Activated naive CD4-positive, alpha-beta T cell treated with anti-CD3 and anti-CD28 coated beads, Interleukin-2, amount 10 ng/mL, durations not matched to agents 7 days and 5 days (primary cell): ENCODE measurements at places on chromosomes 13 and 19.

DNA sequence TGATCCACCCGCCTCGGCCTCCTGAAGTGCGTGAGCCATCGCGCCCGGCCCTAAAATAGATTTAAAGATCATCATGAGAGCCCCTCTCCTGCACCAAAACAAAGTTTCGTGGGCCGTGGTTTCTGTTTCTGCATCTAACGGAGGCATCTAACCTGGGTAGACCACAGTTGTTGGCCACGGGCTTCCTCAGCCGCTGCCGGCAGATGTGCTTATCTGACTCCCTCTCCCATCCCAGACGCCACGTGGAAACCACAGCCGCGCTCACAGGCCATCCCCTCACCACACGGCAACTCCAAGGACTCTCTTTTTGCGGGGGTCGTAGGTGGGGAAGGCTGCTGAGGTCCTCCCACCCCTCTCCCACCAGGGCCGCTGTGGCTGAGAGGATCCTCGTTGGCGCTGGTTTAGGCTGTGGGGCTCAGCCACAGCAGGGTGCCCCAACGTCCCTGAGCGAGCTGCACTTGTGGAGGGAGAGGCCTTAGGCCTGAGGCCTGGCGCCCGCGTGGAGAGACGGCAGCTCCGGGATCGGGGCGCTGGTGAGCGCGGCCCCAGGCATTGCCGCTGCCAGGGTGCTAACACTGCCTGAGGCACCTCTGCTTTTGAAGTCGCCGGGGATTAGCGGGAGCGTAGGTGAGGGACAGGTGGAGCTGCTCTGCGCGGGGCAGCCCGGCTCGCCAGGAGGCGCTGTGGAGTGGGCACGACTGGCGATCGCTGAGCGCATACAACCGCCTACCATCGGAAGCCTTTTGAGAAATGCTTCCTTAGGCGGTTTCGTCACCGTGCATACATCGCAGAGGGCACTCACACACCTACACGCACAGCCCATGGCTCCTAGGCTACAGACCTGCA lies 8.9 kb downstream of the ZSCAN1 start:
- no peaks in the 10 kb centered on the region for H3K27me3 ChIP-seq
- H3K4me1 ChIP-seq = no peaks in the 10 kb centered on the region
- no peak overlapping the region for H3K4me3 ChIP-seq
- no peaks in the 10 kb centered on the region for H3K36me3 ChIP-seq

DNA sequence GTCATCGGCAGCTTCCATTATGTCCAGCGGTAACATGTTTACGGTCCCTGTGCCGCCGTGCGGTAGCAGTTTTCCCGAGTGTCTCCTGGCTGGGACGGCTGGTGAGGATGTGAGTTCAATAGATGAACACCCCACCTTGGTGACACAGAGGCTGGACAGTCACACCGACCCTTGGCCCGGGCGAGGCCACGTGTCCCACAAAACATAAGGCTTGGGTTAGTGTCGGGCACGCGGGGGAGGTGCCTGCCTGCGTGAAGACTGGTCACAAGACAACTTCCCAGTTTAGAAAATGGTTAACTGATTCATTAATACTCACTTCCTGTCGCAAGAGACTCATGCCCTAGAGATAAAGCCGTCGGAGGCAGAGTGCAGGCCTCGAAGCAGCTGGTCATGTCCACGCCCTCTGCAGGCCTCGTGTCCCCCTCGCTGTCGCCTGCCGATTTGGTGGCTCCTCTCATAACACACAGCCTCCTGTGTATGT lies 17.2 kb downstream of the RASA3 start:
- H3K36me3 ChIP-seq = peaks cover 67% of the 10 kb centered on the region
- H3K27ac ChIP-seq = peak overlapping the region; percentile 76
- H3K4me3 ChIP-seq = no peak overlapping the region
- H3K4me1 ChIP-seq = peaks cover 73% of the 10 kb centered on the region

DNA sequence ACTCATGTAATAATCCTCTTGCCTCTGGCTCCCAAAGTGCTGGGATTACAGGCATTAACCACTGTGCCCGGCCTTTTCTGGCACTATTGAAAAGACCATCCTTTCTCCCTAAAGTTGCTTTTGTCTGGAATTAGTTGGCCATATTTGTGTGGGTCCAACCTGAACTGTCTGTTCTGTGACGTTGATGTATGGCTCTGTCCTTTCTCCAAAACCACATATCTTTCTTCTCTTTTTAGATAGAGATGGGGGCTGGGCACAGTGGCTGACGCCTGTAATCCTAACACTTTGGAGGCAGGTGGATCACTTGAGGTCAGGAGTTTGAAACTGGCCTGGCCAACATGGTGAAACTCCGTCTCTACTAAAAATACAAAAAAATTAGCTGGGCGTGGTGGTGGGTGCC lies 17.9 kb downstream of the DNM2 start:
- H3K4me3 ChIP-seq = no peak overlapping the region
- DNase-seq = no peak
- H3K27me3 ChIP-seq = no peaks in the 10 kb centered on the region
- peaks cover 32% of the 10 kb centered on the region for H3K36me3 ChIP-seq
- H3K27ac ChIP-seq = no peak overlapping the region

- no peaks in the 10 kb centered on the region for H3K36me3 ChIP-seq
- no peak overlapping the region for H3K27ac ChIP-seq
- peaks cover 52% of the 10 kb centered on the region for H3K4me1 ChIP-seq
Measured at GRCh38 chr19:35455616-35456201, 7.7 kb downstream of the FFAR2 start.

GRCh38 chr13:79802389-79803085 lies 321.6 kb downstream of the NDFIP2 start:
- H3K27ac ChIP-seq = no peak overlapping the region
- H3K4me1 ChIP-seq = no peaks in the 10 kb centered on the region
- H3K36me3 ChIP-seq = no peaks in the 10 kb centered on the region
- no peak overlapping the region for H3K4me3 ChIP-seq

DNA sequence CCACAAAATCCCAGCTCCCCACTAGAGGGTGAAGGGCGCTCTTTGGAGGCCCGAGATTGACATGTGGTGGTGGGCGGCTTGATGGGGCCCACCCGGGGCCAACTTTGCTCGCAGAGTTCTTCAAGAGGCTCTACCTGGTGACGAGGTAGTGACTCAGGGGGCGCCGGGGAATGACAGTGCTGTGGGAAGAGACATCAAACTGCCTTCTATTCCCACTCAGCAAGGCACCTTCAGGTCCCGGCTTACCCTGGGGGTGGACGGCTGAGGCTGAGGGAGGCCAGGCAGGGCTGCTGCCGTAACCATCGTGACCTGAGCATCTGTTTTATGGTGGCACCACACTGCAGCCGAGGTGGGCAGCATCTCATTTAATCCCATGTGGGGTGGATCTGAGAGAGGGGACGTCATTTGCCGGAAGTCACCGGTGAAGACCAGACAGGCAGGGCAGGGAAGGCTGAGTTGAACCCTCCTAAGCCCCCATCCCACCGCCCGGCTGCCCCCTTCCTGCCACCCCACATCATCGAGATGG lies 1.6 kb downstream of the LINGO3 start:
- DNase-seq = no peak
- peaks cover 7% of the 10 kb centered on the region for H3K4me1 ChIP-seq
- peak overlapping the region; percentile 64 for H3K27ac ChIP-seq
- H3K4me3 ChIP-seq = no peak overlapping the region
- no peaks in the 10 kb centered on the region for H3K36me3 ChIP-seq

GRCh38 chr13:107006661-107007060 lies 438.7 kb upstream of the ARGLU1 start:
- DNase-seq = no peak
- no peaks in the 10 kb centered on the region for H3K36me3 ChIP-seq
- no peak overlapping the region for H3K4me3 ChIP-seq
- H3K27ac ChIP-seq = no peak overlapping the region
- no peaks in the 10 kb centered on the region for H3K27me3 ChIP-seq
- no peaks in the 10 kb centered on the region for H3K4me1 ChIP-seq

- H3K36me3 ChIP-seq = no peaks in the 10 kb centered on the region
- H3K27ac ChIP-seq = no peak overlapping the region
- no peak for DNase-seq
- peaks cover 8% of the 10 kb centered on the region for H3K4me1 ChIP-seq
- H3K4me3 ChIP-seq = no peak overlapping the region
- H3K27me3 ChIP-seq = no peaks in the 10 kb centered on the region
Measured at GRCh38 chr19:37997911-37998344, 90.9 kb downstream of the SIPA1L3 start.

- DNase-seq = no peak
- H3K4me1 ChIP-seq = no peaks in the 10 kb centered on the region
- H3K4me3 ChIP-seq = no peak overlapping the region
- no peaks in the 10 kb centered on the region for H3K36me3 ChIP-seq
Measured at GRCh38 chr13:67259208-67259607, 29.1 kb upstream of the PCDH9 start.

GRCh38 chr13:20431080-20431479 lies 94.6 kb downstream of the CRYL1 start:
- peaks cover 2% of the 10 kb centered on the region for H3K36me3 ChIP-seq
- H3K27ac ChIP-seq = no peak overlapping the region
- H3K27me3 ChIP-seq = peaks cover 8% of the 10 kb centered on the region
- DNase-seq = no peak
- peaks cover 8% of the 10 kb centered on the region for H3K4me1 ChIP-seq
- no peak overlapping the region for H3K4me3 ChIP-seq

GRCh38 chr19:51386882-51387520 lies 773 bp downstream of the LIM2 start:
- no peak for DNase-seq
- H3K27ac ChIP-seq = no peak overlapping the region
- peaks cover 20% of the 10 kb centered on the region for H3K27me3 ChIP-seq
- H3K4me1 ChIP-seq = peaks cover 14% of the 10 kb centered on the region
- no peak overlapping the region for H3K4me3 ChIP-seq

GRCh38 chr13:52975969-52976368 lies 52.6 kb upstream of the OLFM4 start:
- H3K27ac ChIP-seq = no peak overlapping the region
- H3K36me3 ChIP-seq = no peaks in the 10 kb centered on the region
- no peak overlapping the region for H3K4me3 ChIP-seq
- no peak for DNase-seq

GRCh38 chr19:50669302-50670101 lies 20.3 kb downstream of the C19orf81 start:
- H3K4me1 ChIP-seq = no peaks in the 10 kb centered on the region
- H3K36me3 ChIP-seq = no peaks in the 10 kb centered on the region
- H3K4me3 ChIP-seq = no peak overlapping the region
- DNase-seq = peak; percentile 60
- H3K27me3 ChIP-seq = peaks cover 85% of the 10 kb centered on the region

DNA sequence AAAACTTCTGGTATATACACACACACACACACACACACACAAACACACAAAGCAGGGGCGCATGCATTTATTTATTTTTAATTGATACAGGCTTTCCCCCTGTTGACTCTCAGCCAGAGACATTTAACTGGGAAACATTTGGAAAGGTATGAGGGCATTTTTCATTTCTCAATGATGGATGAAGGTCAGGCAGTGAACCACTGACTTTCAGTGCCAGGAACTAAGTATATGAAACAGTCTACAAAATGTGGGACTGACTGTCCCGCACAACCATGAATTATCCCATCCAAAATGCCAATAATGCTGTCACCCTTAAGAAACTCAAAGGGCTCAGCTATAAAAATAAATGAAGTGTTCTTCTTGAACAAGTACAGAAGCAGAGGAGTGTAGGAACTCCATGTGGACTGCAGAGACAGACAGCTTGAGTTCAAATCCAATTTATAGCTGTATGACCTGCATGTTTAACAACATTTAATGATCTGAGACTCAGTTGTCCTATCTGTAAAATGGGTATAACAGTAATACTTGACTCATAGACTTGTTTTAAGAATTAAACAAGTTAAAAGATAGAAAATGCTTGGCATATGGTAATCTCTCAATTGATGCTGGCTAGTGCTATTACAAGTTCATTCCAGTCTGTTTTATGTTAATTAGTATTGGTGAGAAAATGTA lies 25.0 kb upstream of the INTS6 start:
- H3K27ac ChIP-seq = no peak overlapping the region
- no peaks in the 10 kb centered on the region for H3K36me3 ChIP-seq
- no peak overlapping the region for H3K4me3 ChIP-seq
- H3K27me3 ChIP-seq = no peaks in the 10 kb centered on the region

GRCh38 chr13:24033527-24034302 lies 126.8 kb upstream of the SPATA13 start:
- H3K36me3 ChIP-seq = no peaks in the 10 kb centered on the region
- H3K4me1 ChIP-seq = peaks cover 6% of the 10 kb centered on the region
- DNase-seq = no peak
- no peak overlapping the region for H3K27ac ChIP-seq
- H3K4me3 ChIP-seq = no peak overlapping the region

DNA sequence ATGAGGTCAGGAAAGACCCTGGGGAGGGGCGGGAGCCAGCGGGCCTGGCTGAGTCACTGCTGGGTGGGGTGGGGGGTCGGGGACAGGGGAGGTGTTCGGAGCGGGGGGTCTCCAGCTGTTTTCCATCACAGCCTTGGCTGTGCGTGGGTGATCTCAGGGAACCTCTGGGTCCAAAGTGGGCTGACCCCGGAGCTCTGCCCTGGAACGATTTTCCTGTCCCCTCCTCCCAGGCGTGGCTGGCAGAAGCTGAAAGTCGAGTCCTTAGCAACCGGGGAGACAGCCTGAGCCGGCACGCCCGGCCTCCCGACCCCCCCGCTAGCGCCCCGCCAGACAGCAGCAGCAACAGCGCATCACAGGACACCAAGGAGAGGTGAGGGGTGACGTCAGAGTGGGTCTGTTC lies 10.6 kb downstream of the TRIP10 start:
- no peak overlapping the region for H3K4me3 ChIP-seq
- H3K27ac ChIP-seq = no peak overlapping the region
- H3K36me3 ChIP-seq = peaks cover 46% of the 10 kb centered on the region
- no peaks in the 10 kb centered on the region for H3K27me3 ChIP-seq
- no peak for DNase-seq

GRCh38 chr13:31556376-31556775 lies 182.9 kb upstream of the RXFP2 start:
- no peak overlapping the region for H3K4me3 ChIP-seq
- DNase-seq = no peak
- no peaks in the 10 kb centered on the region for H3K4me1 ChIP-seq
- H3K27ac ChIP-seq = no peak overlapping the region
- no peaks in the 10 kb centered on the region for H3K36me3 ChIP-seq

DNA sequence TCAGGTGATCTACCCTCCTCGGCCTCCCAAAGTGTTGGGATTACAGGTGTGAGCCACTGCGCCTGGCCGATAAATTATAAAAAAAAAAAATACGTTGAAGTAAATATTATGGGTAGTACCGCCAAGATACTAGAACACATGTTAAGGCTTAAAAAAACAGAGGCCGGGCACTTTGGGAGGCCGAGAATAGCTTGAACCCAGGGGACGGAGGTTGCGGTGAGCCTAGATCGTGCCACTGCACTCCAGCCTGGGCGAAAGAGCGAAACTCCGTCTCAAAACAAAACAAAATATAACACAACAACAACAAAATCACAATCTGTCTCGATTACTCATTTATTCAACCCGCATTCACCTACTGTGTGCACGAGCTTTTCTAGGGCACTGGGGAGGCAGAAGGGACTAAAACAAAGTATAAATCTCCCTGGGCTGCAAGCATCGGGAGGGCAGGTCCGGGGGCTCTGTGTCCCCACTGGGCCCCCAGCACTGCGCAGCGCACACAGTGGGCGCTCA lies 1.3 kb upstream of the BICRA start:
- peaks cover 31% of the 10 kb centered on the region for H3K4me1 ChIP-seq
- H3K36me3 ChIP-seq = peaks cover 16% of the 10 kb centered on the region
- H3K27me3 ChIP-seq = peaks cover 22% of the 10 kb centered on the region
- no peak for DNase-seq
- H3K27ac ChIP-seq = peak overlapping the region; percentile 92
- peak overlapping the region; percentile 84 for H3K4me3 ChIP-seq
